ENCODE measurements at places on chromosomes 2 and 18.
A peak's percentile ranks its signal among the peaks of the same experiment; 100 is the strongest.

DNA sequence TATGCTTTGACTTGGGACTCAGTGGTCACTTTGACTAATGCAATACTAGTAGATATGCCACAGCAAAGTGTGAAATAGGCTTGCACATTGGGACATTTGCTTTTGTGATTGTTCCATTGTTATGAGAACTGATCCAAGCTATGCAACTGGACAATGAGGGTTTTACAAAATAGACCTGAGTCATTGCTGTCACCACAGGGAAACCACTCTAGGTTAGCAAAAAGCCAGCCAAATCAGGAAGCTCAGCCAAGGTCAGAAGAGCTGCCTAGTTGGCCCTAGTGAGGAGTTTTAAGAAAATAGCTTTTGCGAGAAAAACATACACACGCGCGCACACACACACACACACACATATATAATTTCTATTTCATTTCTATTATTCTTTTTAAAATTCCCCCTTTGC is 452.4 kb upstream of the CDH7 start:
- DNase-seq = no peak

DNA sequence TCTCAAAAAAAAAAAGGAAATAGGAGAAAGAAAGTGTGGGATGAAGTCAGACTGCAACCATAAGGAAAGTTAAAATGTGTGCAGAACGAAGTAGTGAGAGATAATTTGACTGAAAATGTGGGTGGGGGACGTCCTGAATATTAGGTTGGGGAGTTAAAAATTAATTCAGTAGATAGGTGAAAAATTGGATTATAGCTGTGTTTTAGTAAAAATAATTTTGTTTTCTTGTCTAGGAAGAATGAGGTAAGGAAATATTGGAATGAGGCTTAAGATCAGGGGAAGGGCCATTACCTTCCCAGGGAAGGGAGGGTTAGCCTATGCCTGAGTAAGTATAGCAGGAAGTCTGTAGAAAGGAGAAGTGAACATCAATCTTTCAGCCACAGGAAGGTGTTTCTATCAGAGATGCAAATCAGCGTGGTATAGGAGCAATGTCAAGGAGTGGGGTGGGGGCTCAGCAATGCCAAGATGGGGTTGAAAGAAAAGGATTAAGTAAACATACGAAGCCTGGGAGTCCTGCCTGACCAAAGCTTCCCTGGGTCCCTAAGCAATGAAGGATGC is 250.9 kb downstream of the PIEZO2 start:
- no peak for DNase-seq

- no peak for DNase-seq
Measured at GRCh38 chr2:231679908-231680284, 28.4 kb upstream of the PTMA start.

DNA sequence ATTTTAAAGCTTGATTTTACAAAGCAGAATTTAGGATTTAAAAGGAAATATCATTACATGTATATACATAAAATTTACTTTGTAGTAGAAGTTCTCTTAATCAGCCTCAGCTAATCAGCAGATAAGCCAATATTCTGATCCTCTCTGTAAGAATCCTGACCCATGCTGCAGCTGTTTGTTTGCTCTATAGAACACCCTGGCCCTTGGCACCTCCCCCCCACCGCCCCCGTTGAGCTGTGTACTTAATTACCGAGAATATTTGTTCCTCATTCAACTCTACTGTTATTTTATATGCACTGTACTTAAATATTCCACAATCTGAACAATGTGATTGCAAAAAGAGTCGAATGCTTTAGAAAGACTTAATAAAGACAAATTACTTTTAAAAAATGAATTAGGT is 98.0 kb downstream of the EVA1A start:
- no peak for DNase-seq

DNA sequence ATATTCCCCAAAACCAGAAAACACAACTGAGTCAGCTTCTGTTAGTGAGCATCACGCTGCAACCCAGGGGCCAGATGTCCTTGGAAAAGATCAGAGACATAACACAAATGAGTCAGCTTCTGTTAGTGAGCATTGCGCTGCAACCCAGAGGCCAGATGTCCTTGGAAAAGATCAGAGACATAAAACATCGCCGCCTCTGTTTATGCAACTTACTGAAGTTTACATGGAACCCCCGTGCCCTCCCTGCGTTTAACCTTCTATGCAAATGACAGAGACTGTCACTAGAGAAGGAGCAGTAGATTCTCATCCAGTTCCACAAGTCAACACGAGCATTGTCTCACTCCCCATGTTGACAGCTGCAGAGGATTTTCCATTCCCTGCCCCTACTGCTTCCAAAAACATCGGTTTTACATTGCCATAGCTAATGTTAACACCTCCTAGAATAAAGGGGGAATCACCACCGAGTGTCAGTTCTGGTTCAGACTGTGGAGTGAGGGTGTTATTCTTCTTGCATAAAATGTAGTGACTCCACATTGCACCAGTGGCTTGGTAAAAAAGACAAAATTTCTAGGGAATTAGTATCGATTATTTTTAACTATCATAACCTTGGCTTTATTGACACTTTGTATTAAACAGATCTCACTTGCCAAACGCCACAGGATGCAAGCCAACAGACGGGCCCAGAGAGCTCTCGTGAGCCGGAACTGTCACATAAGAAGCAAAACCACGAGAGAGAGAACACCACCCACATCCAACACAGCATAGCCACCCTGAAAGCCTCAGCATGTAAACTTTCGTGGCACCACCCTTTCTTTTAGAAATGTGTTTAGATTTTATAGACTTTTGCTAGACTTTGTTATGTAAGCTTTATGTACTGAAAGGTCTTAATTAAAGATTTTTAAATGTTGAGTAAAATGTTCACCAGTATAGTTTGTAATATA is 87.7 kb downstream of the SH3YL1 start:
- DNase-seq = no peak

- DNase-seq = no peak
Measured at GRCh38 chr2:30040147-30040546, 106.7 kb upstream of the YPEL5 start.

- no peak for DNase-seq
Measured at GRCh38 chr2:11417946-11418585, 47.9 kb downstream of the E2F6 start.

DNA sequence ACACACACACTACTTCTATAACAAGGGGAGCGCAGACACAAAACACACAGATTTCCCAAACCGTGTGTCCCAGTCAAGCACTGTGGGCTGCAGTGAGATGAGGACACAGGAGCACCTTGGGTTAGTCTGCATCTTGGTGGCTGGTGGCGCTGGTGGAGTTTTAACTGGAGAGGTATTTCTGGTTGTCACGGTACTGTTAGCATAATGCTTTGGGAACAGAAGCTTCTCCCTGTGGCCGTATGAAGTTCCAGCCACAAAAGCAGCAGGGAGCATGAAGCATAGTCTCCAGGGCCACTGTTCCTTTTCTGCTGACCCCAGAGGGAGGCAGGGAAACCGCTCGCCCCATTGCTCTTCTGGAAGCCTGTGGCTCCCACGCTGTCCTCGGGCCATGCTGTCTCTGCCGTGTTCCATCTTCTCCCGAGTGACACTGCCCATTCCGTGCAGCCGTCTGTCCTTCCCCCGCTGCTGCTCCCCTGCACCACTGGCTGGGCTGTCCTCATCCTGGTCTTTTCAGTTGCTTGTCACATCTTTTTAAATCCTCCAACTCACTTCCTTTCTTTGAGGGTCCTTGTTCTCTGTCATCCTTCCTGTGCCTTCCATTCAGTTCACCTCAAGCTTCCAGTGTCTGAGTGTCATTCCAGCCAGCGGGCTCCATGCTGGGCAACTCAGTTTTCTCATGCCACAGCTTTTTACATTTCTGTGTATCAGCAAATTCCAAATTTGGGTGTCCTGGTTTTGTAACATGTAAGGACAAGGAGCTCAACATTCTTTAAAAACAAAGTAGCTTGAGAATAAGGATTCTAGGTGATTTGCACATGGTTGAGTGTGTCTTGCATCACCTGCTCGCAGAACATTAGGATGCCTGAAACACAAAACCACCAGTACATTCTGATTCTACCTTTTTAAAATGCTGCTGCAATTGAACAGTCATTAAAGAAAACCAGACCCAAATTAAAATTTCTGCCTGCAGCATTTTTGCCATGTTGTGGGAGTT is 125.0 kb downstream of the MTCL1 start:
- no peak for DNase-seq

- no peak for DNase-seq
Measured at GRCh38 chr2:11420190-11420589, 45.8 kb downstream of the E2F6 start.

DNA sequence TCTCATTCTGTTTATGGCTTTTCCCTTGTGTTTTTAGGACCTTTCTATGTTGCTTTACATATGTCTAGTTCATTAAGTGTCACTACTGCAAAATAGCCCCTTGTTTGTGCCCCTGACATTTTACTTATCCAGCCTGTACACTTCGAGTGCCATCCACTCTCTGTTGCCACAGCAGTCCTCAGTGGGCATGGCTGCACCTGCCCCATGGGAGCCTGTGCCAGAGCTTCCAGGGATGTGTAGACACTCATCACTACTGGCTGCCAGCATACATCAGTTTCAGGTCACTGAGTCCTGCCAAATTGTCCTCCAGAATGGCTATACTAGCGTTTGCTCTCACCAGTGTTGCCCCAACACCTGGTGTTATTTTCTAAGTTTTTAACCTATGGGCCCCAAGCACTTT is 80.4 kb downstream of the ARMC9 start:
- no peak for DNase-seq

- DNase-seq = no peak
Measured at GRCh38 chr2:163247156-163247846, 408.7 kb upstream of the KCNH7 start.

GRCh38 chr2:119549241-119549640 is 5.0 kb downstream of the CFAP221 start:
- DNase-seq = no peak

DNA sequence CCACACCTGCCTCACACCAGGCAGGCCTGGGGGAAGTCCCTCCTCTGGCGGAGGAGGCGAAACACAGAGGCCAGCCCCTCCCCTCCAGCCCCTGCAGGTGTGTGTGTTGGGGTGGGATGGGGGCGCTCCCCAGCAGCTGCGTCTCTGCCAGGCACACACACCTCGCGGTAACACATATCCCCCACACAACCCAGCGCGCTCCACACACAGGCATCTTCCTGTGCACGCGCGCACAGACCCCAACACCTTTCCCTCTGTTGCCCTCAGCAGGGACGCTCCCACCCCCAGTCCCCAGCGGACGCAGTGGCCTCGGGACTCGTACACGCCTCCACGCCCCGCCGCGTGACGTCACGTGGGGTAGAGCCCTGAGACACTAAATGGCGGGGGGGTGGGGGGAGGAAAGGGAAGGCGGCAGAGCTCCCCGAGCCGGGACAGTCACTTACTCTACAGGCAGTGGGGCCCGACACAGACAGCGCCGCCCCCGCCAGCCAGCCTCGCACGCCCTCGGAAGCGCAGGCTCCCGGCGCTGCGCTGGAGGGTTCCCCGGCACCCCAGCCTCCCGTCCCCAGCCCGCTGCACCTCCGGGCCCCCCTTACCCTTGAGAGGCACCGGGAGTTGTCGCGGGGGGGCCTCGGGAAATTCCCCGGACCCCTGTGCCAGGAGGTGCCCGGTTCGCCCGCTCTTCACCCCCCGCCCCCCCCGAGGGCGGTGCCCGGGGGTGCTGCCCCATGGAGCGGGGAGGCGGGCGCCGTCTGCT is at the start of gene WNT10A:
Gene WNT10A (plus strand): TSS at position 751 of the 757 bp plus-strand sequence. CDS start 144 bp downstream, outside the sequence.
- DNase-seq = peak; percentile 94

DNA sequence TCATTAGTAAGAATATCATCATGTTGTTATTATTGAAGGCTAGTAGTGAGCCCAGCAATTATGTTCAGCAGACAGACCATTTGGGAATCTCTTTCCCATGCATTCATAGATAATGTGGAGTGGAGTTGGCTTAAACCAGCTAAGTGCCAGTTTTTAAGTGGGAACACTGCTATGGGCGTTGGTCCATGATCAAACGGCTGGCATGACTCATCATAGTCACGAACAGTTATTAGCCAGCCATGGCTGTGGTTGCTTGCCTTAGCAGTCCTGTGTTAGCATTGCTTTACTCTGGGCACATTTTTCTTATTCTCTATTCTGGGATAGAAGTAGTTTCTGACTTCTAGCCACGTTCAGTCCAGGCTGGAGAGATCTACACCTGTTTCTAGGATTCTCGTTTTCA is 17.7 kb downstream of the EIF4E2 start:
- no peak for DNase-seq

- no peak for DNase-seq
Measured at GRCh38 chr2:216344950-216345300, 27.4 kb downstream of the MARCHF4 start.

DNA sequence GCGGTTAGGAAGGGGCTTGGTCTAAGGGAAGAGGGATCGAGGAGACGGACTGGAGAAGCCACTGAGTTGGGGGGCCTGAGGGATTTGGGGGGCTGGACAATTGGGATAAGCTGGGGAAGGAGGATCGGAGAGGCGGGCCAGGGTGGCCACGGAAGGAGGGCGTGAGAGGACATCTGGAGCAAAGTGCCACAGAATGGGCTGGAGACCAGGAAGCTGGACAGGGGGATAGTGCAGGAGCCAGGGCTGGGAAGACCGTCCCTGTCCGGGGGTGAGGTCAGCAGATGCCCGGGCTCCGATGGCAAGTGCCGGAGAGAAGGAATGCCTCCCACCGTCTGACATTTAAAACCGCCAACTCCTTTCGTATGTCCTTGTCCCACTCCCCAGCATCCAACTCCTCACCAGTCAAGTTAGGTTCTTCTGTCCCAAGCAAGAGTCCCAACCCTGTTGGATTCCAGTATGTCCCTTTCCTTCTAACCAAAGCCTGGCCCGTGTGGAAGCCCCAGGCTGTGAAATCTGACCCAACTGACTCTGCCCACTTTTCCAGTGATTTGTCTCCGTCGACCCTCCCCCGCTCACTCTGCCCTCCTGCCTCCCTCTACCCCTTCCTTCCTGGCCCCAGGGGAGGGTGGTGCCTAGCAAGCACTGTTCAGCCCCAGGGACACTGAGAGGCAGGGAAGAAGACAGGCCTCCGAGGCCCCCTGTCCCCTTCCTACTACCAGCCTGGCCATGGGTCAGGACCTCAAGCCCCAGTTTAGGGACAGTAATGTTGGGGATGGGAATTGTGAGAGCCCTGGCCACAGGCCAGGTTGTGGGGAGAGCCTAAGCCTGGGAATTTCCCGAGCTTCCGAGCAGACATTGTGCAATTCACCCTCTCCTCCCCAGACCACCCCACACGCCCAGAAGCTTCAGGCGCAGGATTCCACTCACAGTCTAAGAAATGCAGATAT is 31.5 kb upstream of the TMBIM1 start:
- DNase-seq = peak; percentile 9

- no peak for DNase-seq
Measured at GRCh38 chr2:32788114-32788513, 158.6 kb upstream of the LTBP1 start.

GRCh38 chr18:46447323-46447722 is 209.7 kb downstream of the LOXHD1 start:
- DNase-seq = no peak

GRCh38 chr2:69773206-69773605 is 31.3 kb downstream of the ANXA4 start:
- no peak for DNase-seq

DNA sequence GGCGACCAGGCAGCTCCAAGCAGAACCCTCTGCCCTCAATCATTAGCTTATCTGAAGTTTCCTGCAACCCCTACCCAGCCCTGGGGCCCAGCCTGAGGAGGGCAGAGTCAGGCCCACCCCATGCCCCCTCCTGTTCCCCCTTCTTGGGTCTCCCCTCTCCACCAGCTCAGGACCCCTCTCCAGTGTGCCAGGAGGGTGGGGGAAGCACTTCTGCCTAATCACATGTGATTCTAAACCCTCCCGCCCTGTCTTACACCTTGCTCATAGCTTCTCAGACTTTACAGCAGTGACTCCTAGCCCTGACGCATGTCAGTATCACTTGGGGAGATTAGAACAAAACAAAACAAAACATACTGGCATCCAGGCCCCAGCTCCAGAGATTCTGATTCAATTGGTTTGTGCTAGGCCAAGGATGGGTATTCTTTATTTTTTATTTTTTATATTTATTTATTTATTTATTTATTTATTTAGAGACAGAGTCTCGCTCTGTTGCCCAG is 42.5 kb upstream of the ASAP2 start:
- DNase-seq = no peak

Data from GM13977 (cell line).